ENCODE measurements at places on chromosomes 1 and 21. TPM values are rescaled to one million over a fixed set of nuclear protein-coding genes. Genes with fewer than 3 reads are reported as not detected.

Gene MATN1
- not detected for total RNA-seq

GRCh38 chr1:42186152-42186551 lies 21.6 kb upstream of the GUCA2A start:
- DNase-seq = no peak

DNA sequence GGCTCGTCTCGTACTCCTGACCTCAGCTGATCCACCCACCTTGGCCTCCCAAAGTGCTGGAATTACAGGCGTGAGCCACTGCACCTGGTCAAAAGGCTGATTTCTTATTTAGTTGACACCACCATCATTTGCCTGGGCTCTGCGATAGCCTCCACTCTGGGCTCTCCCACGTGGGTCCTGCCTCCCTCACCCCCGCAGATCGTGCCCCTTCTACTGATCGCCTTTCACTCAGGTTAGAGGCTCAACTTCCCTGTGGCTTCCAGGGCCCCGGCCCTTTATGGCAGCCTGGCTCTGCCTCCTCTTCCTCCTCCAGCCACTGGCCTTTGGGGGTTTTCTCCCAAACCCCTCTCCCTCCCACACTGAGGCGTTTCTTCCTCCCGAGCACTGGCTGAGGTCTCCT lies 2.5 kb upstream of the MFAP2 start:
- no peak for DNase-seq

- no peak for DNase-seq
These were observed 65.6 kb upstream of the ERRFI1 start for GRCh38 chr1:8091691-8092090.

GRCh38 chr1:175839779-175840669 lies 96.6 kb upstream of the TNR start:
- DNase-seq = no peak
